GM04503 (cell line): ENCODE measurements at places on chromosomes 7 and 10.

DNA sequence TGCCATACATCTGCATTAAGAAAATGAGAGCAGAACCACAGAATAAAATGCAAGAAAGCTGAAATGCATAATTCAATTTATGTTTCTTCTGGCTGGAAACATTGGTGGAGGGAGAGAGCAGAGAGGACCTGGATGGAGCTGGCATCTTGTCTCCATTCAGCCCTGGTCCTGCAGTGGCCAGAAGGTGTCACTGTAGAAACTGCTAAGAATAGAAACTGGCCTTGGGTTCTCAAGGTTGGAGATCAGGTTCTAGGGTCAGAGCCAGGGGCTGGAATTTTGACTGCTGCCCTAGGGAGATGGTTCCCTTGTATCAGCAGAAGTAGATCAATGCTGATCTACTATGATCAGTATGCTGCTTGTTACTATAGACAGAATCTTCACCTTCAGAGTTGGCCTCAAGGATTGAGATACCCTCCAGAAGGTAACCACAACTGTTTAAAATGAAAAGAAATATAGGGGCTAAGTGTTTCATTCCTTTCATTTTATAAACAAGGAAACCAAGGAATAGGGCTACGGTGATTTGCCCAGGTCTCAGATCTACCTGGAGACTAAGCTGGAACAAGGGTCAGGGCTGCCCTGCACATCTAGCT, 13.1 kb downstream of the TAS2R41 start:
- no peak for DNase-seq

DNA sequence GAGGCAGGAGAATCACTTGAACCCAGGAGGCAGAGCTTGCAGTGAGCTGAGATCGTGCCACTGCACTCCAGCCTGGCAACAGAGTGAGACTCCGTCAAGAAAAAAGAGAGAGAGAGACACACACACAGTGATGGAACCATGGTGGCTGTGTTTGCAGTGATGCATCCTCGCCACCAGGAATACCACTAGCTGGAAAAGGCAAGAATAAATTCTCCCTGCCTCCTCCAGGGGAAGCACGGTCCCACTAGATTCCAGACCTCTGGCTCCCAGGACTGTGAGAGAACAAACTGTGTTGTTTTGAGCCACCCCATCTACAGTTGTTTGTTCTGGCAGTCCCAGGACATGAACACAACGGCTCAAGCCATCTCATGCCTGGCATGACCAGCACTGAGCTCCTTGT, 320.3 kb upstream of the FOXK1 start:
- no peak for DNase-seq

DNA sequence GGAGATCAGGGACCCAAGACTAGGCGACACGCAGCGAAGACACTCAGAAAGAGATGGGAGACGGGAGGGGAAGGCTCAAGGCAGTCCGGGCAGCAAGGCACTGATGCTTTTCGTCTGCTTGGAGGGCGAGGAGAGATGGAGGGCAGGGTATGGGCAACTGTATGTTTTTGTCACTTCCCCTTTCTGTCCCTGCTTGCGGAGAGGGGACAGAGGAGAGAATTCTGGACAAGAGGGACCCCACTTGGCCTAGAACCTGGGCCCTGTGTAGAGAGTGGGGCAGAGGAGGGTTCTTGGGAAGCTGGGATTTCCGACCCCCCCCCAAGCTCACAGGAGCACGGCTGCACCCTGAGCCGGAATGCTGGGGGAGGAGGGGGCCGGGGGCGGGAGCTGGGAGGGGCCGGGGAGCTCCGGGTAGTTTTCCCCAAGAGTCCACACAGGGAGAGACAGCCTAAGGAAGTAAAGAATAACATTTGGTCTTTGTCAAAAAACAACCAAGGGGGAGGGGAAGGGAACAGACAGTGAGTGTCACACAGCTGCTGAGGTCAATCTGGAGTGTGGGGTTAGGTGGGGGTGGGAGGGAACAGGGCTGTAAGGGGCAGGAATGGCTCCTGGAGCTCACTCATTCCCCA, 1.8 kb downstream of the LRCH4 start:
- DNase-seq, result no peak

DNA sequence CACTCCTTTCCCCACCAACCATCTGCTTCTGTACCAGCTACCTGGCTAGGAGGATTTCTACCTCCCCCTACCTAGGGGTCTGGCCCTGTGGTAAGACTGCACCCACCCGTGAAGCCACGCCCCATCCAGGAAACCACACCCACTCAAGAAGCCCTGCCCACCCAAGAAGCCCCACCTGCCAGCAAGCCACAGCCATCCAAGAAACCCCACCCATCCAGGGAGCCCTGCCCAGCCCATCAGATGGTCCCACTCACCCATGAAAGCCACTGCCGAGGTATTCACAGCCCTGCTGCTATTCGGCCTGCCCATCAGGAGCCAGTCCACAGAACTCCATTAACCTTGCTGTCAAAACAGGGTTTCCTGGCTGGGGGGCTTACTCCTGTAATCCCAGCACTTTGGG, 15.6 kb upstream of the MUC3A start:
- DNase-seq, result no peak

- DNase-seq, result no peak
Measured at GRCh38 chr7:42350801-42351200, 113.8 kb upstream of the GLI3 start.

DNA sequence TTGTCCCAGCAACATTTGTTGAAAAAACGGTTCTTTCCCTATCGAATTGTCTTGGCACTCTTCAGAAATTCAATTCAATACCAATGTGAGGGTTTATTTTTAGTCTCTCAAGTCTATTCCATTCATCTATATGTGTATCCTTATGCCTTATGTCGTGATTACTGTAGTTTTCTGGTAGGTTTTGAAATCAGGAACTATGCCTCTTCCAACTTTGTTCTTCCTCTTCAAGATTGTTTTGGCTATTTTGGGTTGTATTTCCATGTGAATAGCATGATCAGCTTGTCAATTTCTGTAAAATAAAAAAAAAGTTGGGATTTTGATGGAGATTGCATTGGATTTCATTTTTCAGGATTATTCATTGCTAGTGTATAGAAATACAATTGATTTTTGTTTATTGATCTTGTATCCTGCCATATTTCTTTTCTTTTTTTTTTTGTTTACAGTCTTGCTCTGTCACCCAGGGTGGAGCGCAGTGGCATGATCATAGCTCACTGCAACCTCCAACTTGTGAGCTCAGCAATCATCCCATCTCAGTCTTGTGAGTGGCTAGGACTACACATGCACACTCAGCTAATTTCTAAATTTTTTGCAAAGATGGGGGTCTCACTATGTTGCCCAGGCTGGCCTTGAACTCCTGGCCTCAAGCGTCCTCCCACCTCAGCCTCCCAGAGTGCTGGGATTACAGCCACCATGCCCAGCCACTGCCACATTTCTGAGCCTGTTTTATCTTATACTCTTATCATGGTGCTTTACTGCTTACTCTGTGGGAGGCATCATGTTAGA, 46.2 kb upstream of the MKLN1 start:
- no peak for DNase-seq

GRCh38 chr7:25775999-25776743, 375.8 kb upstream of the NFE2L3 start:
- no peak for DNase-seq

GRCh38 chr10:128324058-128324827, 198.0 kb upstream of the MKI67 start:
- no peak for DNase-seq

- DNase-seq, result no peak
Measured at GRCh38 chr7:38189231-38189938, 11.3 kb downstream of the STARD3NL start.

DNA sequence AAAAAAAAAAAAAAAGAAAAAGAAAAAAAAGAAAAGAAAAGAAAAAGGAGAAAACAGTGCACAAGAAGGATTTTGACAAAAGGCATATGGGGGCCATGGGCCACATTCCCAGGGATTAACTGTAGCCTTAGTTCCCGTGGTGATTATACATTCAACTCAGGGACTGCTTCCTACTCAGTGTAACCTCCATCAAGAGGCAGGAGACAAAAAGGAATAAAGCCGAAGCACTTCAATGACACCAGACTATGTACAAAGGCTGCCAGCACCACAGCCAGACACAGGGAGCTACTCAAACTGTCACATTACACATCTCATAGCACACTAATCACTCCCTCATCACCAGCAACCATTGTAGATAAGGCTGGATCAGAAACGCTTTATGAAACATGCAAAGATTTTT, 5.1 kb upstream of the PMPCB start:
- DNase-seq, result no peak

DNA sequence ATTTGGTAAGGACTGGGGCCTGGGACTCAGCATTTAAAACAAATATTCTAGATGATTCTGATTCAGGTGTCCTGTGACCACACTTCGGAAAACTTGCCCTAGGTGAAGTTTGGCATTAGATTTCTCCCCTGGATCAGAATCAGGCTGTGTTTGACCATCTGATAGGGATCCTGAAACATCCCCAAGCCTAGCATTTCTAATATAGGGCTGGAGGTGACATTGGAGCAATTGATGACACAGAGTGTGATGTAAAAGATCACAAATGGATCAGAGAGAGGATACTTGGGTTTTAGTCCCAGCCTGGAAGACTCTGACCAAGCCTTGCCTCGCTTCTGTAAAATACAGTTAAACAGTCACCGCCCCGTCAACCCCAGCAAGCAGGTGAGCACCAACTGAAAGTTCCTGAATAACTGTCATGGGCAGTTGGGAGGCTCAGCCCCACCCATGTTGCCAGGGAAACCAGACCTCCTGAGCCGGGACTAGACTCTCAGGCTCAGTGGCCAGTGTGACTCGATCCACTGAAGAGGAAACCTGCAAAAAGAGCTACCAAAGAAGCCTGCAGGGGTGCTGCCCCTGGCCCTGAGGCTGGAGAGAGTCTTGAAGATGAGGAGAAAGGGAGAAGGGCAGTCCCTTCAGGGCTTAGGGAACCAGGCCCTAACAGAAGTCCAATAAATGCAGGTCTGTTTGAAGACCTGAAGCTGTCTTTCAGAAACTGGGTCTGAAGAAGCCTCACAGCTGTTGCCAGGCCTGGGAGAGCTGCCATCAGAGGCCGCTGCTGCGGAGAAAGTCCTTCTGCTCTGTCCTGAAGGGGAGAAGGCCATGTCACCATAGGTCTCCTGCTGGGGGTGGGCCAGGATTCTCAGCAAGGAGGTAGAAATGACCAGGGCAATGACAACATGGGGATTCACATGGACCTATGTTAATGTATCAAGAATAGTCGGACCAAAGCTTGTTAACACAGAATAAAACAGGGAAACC, 126.1 kb upstream of the KCNMA1 start:
- no peak for DNase-seq

- DNase-seq, result no peak
Measured at GRCh38 chr10:32959006-32959920, 1.2 kb upstream of the ITGB1 start.

GRCh38 chr10:64376167-64376566, 855.0 kb downstream of the REEP3 start:
- no peak for DNase-seq

- no peak for DNase-seq
Measured at GRCh38 chr10:75602341-75602740, 170.9 kb downstream of the LRMDA start.

DNA sequence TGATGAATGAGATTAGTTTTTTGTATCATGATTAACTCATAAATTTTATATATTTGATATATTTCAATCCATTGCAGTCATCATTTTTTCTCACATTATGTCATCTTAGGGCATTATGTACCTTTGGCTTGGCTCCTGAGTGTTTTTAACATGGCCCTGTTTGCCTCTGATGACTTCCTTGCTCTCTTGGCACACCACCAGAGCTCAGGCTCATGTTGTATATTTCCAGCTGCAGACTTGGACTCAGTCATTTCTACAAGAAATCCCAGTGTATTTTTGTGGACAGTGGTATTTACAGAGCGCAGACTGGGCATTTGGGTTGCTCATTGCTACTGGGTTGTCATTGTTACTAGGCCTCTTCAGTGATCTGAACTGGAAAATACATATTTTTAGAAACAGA, 188.5 kb downstream of the ADRA2A start:
- DNase-seq, result no peak

- peak; percentile 63 for DNase-seq
Measured at GRCh38 chr7:41696323-41696916, 6.5 kb downstream of the INHBA start.

DNA sequence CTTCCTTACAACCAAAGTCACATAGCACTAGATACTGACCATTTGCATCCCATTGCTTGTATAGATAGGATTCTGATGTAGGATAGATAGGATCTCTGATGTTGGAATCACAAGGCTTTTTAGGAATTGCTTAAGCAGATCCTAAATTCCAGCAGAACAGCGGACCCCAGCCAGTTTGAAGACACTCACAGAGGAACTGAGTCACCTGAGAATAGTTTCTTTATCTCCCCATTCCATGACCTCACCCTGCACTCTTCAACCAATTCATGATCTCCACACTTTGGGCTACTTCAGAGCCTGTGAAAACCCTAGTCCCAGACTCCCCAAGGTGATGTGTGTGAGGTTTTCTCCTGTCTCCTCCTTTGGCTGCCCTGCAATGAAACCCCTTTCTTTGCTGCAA, 179.4 kb downstream of the CNTNAP2 start:
- DNase-seq, result no peak

DNA sequence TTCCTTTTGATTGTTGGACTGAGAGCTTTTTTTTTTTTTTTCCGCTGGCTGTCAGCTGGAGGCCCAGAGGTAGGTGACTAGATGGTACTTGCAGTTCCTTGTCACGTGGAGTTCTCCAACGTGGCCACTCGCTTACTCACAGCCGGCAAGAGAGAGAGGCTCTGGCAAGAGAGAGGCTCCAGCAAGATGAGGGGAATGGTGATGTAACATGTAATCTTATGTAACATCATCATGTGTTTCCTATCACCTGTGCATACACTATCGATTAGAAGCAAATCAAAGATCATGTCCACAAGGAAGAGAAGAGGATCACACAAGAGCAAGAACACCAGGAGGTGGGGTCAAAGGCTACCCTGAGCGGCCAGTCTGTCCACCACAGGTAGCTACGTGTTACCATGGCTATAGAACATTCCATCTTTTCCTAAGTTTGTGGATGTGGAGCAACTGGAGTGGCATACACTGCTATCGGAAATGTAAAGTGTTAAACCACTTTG, 4.0 kb upstream of the BORCS7 start:
- DNase-seq, result no peak

DNA sequence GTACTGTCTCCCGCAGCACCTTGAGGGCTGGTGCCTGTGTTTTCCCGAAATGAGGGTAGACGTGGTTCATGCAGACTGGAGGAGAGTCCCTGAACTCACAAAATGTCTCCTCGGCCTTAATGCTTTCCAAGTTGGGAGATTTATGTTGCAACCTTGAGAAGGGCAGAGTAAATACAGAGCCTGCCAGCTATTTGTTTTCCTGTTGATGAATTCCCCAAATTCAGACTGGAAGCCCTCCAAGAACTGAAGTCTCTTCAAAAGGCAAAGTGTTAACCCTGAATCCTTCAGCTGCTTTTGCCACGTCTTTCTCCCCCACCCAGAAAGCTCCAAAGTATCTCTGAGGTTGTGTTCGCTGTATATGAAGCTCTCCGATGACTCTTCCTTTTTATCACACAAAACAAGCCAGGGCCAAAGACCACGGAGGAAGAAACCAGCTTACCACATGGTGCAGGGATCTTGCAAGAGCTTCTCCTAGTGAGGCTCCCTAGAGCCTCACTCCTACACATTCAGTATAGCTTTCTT, 254.7 kb upstream of the NFE2L3 start:
- DNase-seq, result no peak

GRCh38 chr7:152189061-152189460, 163.6 kb downstream of the GALNT11 start:
- no peak for DNase-seq

- DNase-seq, result no peak
Measured at GRCh38 chr7:158325530-158326381, 261.9 kb downstream of the PTPRN2 start.
